Stimulated activated CD8-positive, alpha-beta memory T cell treated with anti-CD3 and anti-CD28 coated beads, Interleukin-2, amount 100 ng/mL, for 48 hours (primary cell): ENCODE measurements at places on chromosomes 5 and 9.
A peak's percentile ranks its signal among the peaks of the same experiment; 100 is the strongest.

DNA sequence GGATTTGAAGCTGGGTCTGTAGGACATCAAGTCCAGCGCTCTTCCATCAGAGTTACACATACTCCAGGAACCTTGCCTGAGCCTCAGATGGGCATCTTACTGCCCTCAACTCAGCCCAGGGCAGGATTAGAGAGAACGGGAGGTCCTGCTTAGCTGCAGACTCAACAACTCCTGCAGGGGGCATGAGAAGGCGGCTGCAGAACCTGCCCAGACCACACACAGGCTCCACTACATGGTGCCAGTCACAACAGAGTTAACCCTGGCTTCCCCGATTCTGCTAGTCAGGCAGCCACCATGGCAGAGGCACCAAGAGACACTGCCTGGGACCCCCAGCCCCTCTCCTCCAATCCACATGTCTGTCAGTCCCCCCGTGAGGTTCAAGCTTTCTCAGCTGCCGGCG, 23.9 kb upstream of the CPLX2 start:
- DNase-seq, result no peak

GRCh38 chr5:167389537-167389936, 901.9 kb upstream of the WWC1 start:
- no peak for DNase-seq

DNA sequence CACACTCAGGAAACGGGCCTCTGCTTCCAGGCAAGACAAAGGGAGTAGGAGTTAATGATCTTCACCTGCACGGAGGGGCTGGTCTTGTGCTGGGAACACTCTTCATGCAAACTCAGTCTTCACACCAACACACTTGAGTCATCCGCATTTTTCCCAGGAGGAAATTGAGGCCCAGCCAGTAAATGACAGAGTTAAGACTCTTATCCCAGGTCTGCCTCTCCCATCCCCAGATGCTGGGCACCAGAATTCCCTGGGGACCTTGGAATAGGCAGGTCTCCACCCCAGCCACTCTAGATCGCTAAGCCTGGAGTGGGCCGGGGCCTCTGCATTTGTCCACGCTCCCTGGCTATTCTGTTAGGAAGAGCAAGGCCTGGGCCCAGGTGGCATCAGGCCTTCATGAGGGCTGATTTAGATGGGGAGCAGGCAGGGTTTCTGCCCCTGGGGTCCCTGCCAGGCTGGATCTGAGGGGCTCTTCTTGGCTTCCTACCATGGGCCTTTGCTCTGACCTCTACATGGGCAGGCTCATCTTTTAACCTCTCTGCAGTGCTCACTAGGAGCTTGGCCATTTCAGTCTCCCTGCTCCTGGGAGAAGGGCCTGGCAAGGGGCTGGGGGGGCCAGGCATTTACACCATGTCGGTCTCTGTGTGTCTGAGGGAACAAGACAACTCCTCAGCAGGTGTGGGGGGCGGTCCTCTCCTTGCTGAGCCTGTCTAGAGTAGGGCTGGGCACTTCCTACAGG, 77.3 kb downstream of the AMBP start:
- DNase-seq, result no peak

DNA sequence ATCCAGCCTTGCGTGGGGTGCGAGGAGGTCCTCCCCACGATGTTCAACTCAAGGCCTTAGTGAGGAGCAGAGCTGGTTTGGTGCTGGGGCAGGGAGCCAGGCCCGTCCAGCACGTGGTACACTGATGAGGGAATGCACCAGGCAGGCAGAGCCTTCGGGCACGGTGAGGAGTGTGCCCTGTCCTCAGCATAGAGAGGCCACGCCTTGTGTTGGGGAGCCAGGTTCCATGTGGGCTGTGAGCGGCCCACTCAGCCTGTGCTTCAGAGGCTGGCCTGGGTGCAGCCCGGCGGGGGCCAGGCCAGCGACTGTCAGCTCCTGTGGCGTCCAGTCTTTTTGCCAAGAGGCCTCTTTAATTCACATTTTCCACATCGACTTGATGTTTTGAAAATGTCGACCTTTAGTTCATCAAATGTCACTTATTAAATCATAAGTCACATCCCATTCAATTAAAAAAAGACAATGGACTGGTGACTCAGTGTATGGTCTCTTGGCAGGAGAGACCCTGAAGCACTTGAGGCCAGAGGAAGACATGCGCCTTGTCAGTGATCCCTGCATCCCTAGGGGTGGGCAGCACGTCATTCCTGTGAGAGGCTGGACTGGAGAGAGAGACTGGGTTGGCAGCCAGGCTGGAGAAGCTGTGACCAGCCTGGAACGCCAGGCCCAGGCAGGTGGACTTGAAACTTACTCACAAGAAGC, 21.7 kb downstream of the ERGIC1 start:
- no peak for DNase-seq

DNA sequence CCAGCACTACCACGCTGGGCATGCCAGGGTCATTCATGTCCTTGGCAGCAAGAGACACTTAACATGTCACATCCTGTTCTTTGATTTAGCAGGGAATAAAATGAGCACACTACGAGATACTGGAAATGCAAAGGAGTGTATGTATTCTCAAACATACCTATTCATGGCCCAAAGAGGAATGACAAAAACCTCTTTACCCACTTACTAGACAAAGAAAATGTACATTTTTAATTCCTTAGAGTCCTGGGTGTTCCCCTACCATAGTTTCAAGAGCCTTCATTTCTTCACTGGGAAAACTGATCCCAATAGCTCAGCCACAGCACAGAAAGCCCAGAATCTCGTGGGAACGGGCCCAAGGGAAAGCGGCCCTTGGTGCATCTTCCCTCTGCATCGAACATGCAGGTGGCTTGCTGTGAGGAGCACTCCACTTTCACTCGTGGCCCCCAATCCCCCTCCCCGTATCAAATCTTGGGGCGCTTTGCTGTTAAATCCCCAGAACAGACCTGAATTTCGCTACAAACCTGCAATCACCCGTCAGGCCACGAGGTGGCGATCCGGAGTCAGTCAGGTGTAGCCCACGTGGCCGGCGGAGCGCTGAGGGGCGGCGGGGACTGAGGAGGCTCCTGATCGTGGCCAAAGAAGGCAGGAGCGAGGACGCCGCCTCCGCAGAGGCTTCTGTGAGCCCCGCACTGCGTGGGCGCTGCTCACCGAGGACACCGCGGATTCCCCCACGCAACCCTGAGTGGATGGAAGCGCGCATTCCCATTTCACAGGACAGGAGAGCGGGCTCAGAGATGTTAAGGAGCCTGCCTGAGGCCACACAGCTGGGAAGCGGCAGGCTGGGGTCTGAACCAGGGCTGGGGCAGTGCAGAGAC, 91.4 kb downstream of the LMX1B start:
- peak; percentile 77 for DNase-seq
